ENCODE measurements at places on chromosomes 3 and 15. TPM values are rescaled to one million over a fixed set of nuclear protein-coding genes. Genes with fewer than 3 reads are reported as not detected.

STRA6 gene
- not detected for total RNA-seq

ARGFX gene
- total RNA-seq, result not detected

RNF168 gene
- total RNA-seq, result 67.2 TPM

DNAH12 gene
- 0.25 TPM for total RNA-seq

EOMES gene
- total RNA-seq, result 6.3 TPM

A4GNT gene
- total RNA-seq, result not detected

ALS2CL gene
- total RNA-seq, result 47.4 TPM

GRCh38 chr3:36446276-36446675, 66.0 kb downstream of the STAC start:
- H3K36me3 ChIP-seq, result no peaks in the 10 kb centered on the region
- H3K27ac ChIP-seq, result no peak overlapping the region
- no peaks in the 10 kb centered on the region for H3K27me3 ChIP-seq
- no peak for DNase-seq
- H3K4me3 ChIP-seq, result no peak overlapping the region
- no peaks in the 10 kb centered on the region for H3K4me1 ChIP-seq

GRCh38 chr15:35289024-35289617, 204.0 kb upstream of the NANOGP8 start:
- H3K4me1 ChIP-seq, result no peaks in the 10 kb centered on the region
- no peak for DNase-seq
- H3K4me3 ChIP-seq, result no peak overlapping the region
- H3K36me3 ChIP-seq, result no peaks in the 10 kb centered on the region
- no peak overlapping the region for H3K27ac ChIP-seq

DNA sequence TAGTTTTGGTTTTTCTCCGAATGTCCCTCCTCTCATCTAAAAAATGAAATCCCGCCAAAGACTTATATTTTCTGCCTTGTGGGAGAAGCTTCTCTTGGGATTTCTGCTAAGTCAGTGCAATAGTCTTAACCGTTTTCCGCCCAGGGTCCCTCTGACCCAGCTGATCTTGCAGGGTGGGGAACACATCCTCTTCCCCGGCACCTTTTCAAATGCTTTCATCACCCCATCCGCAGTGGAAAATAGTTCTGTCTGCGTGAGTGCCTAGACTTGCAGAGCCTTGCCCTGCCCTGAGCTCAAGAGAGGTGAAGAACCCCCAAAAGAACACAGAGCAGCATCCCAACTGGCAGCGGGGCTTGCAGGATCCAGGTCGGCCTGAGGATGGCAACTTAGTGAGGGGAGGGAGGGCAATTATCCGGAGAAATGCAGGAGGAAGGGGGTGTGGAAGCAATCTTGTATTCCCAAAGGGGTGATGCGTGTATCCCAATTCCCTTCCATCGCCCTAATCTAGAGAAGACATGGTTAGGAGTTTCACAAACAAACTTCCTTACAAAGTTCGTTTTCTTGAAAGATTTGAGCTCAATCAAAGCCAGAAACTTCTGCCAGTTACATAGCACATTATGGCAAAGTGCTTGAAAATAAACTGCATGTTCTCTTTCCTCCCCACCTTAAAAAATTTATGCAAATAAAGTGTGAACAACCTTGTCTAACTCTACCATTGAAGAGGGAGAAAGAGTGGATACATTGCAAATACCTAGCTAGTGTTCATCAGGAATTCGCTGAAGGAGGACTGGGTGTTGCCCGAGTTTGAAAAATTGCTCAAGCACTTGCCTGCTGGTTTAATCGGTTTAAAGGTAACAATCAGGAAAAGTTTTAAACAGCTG, 79.9 kb downstream of the NR2F2 start:
- H3K4me1 ChIP-seq, result peaks cover 2% of the 10 kb centered on the region
- no peaks in the 10 kb centered on the region for H3K36me3 ChIP-seq
- no peak for DNase-seq
- H3K27me3 ChIP-seq, result peaks cover 47% of the 10 kb centered on the region
- no peak overlapping the region for H3K4me3 ChIP-seq

- no peaks in the 10 kb centered on the region for H3K27me3 ChIP-seq
- H3K4me3 ChIP-seq, result no peak overlapping the region
- no peak for DNase-seq
- H3K4me1 ChIP-seq, result no peaks in the 10 kb centered on the region
- no peaks in the 10 kb centered on the region for H3K36me3 ChIP-seq
These were observed 18.6 kb upstream of the FNDC3B start for GRCh38 chr3:172020763-172021162.

DNA sequence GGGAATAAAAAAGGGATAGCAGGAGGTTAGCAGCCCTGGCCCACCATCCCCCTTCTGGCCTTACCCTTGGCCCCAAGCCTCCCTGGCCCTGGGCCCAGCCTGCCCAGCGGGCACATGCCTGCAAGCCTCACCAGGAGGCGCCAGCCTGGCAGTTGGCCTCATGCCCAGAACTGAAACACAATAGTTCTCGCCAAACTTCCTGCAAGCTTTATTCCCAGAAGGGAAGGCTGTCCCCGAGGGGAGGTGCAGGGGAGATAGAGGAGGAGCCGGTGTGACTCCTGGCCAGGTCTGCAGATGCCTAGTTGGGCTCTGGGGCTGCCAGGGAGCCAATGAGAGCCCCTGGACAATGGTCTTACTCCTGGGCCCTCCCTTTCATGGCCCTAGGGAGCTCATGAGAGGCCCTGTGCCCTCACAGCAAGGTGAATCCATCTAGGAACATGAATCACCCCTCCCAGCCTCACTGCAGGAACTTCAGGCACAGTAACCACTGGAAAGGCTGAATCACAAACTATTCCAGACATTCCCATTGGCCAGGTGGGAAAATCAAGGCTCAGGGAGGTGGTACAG, 4.0 kb downstream of the CCDC33 start:
- no peak for DNase-seq
- H3K27me3 ChIP-seq, result peaks cover 61% of the 10 kb centered on the region
- peaks cover 3% of the 10 kb centered on the region for H3K4me1 ChIP-seq
- H3K27ac ChIP-seq, result no peak overlapping the region
